Stimulated activated naive B cell treated with anti-CD40 and anti-IgM and Interleukin-4, amounts not matched to agents 10 μg/mL and 1 μg/mL and 100 μg/mL, for 72 hours (primary cell): ENCODE measurements at places on chromosomes 3 and 15.

- peaks cover 9% of the 10 kb centered on the region for H3K36me3 ChIP-seq
- no peak overlapping the region for H3K27ac ChIP-seq
- DNase-seq = no peak
- H3K27me3 ChIP-seq = no peaks in the 10 kb centered on the region
These were observed 24.4 kb downstream of the MAP1A start for GRCh38 chr15:43541785-43542184.

- no peak overlapping the region for H3K27ac ChIP-seq
- H3K27me3 ChIP-seq = no peaks in the 10 kb centered on the region
- no peaks in the 10 kb centered on the region for H3K4me1 ChIP-seq
- DNase-seq = no peak
- H3K36me3 ChIP-seq = no peaks in the 10 kb centered on the region
- H3K4me3 ChIP-seq = no peak overlapping the region
These were observed 271.2 kb upstream of the CTDSPL start for GRCh38 chr3:37590328-37591079.

DNA sequence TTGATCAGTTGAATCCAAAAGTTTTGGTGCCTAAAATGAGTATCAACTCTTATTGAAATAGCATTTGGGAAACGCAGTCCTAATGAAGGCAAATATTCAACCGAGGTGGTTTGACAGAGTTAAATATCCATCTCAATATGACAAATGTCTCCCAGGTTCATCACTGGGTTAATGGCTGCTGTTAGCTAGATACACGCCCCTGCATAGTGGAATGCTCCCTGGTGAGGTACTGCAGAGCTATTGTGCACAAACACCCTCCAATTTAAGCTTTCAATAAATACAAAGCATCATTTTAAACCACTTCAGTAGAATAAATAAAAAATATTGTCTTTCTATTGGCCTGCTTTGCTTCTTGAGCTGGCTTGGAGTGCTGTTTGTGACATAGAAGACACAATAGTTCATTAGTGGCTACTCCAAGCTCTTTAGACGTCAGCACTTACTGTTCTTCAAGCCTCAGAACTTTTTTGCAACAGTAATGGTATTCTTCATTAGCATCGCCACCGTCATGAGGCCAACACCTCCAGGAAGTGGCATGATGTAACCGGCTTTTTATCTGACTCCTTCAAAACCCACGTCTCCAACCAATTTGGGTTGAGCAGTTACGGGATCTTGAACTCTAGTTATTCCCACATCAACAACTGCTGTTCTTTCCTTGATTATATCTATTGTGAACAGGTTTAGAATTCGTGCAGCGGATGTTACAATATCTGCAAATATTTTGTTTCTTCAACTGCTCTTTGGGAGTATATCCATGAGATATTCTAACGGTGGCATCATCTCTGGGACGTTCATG lies 1159.6 kb upstream of the EPHA6 start:
- no peak for DNase-seq
- no peaks in the 10 kb centered on the region for H3K36me3 ChIP-seq
- no peaks in the 10 kb centered on the region for H3K4me1 ChIP-seq
- no peak overlapping the region for H3K27ac ChIP-seq
- no peaks in the 10 kb centered on the region for H3K27me3 ChIP-seq

DNA sequence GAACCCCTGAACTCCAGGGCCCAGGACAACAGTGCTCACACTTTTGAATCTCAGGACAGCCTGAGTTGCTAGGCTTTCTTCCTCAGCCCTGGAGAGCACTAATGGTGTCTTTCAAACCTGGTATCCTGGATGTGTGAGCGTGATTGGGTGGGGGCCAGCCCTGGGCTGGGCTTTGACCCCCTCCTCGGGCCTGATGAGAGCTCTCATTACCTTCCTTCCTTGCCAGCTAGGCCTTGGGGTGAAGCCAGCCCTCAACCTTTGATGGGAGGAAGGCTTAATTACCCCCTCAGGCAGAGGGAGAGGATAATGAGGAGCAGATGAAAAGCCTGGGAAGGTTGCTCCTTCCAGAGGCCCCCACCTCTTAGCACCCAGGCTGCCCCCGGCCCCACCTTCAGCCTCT lies 31.1 kb upstream of the INSYN1 start:
- DNase-seq = no peak
- H3K27me3 ChIP-seq = no peaks in the 10 kb centered on the region
- H3K4me1 ChIP-seq = no peaks in the 10 kb centered on the region
- no peak overlapping the region for H3K4me3 ChIP-seq
